ENCODE measurements at places on chromosomes 5 and 9.
A peak's percentile ranks its signal among the peaks of the same experiment; 100 is the strongest.

GRCh38 chr9:113879318-113879717 is 3.2 kb downstream of the ZNF618 start:
- no peak for DNase-seq

GRCh38 chr5:119948162-119948561 is 318.8 kb downstream of the FAM170A start:
- no peak for DNase-seq

- peak; percentile 6 for DNase-seq
Observed at GRCh38 chr9:95649801-95650213, 133.0 kb upstream of the PTCH1 start.

DNA sequence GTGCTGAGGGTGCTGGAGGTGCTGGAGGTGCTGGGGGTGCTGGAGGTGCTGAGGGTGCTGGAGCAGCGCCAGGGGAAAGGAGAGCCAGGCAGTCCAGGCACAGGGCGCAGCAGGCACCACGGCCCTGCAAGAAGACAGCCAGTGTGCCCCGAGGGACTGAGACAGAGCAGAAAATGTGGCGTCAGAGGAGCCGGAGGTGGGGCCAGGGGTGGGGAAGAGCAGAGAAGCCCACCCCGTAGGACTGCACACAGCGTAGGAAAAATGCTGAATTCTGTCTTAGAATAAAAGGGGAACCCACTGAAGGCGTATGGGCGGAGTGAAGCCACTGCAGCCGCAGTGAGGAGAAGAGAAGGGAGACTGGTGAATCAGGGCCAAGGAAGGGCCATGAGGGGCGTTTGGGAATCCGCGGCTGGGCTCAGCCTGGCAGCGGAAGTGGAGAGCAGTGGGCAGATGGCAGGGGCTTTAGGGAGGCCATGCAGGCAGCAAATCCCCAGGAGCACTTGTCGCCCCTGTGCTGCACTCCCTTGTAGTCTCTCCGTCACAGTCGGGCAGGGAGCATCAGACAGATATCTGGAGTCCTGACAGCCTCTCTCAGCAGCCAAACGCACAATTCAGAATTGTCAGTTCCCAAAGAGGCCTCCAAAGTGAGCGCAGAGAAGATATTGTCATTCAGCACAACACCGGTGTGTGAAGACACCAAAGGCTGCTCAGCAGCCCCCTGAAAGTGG is 35.9 kb upstream of the LECT2 start:
- DNase-seq: no peak

DNA sequence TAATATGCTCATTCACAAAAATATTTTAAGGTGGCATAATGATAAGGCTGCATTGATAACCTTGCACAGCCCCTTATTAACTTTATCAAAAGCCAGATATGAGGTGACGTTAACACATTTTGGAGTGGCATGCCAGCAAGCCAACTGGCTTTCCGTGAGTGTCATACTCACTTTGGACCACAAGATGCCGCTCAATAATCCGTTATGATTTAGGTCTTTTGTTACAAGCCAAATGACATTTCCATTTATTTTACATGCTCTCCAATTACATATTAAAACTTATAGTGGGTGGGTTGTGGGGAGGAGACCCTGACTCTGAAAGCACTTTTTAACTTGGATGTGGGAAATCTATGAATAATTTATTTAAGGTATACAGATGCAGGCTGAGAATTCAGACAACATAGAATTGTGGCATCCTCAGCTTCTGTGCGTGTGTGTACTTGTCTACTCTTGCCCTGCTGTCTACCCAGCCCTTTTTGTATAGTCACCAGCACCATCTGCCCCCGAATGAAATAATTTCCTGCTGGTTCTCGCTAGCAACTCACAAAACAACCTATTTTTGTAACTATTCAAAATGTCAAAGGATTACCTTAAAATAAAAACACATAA is 305.1 kb downstream of the PSAT1 start:
- peak; percentile 76 for DNase-seq

GRCh38 chr9:105357937-105358336 is 89.9 kb upstream of the FSD1L start:
- no peak for DNase-seq

DNA sequence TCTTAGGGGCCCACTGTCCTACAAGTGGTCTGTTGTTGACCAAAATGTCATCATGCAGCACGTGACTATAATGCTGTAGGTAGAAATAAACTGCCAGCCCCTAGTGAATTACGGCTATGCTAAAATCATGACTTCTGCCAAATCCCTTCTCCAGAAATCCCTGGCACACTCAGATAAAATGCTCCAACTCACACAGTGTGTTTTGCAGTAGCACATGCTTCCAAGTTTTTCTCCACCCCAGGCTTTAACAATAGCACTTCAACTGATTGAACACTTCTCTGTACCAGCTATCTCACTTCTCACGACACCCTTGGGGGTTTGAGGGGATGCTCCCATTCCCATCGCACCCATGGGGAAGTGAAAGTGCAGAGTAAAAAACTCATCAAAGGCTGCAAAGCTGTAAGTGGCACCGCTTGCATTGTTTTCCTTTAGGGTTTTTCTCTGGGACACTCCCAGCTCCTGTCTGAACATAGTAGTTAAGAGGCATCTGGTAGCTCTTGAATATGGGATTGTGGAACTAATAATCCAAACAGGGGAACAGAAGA is 151.0 kb upstream of the SLC24A2 start:
- no peak for DNase-seq

DNA sequence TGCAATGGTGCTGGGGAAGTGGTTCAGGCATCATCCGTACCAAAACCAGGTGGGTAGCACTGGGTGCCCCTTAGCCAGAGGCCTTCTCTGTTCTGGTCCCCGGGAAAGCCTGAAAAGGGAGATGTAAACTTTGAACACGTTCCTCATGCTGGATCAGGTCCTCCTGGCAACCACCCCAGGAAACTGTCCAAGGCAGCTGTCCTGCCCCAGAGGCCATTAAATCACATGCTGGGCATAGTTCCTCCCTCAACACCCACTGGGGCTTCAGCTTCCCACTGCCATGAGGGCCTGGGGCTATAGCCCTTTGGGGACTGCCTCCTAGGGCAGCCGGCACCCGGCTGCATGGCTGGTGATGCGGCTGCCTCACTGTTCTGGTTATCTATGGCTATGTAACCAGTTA is 228.9 kb upstream of the MVB12B start:
- DNase-seq: no peak

DNA sequence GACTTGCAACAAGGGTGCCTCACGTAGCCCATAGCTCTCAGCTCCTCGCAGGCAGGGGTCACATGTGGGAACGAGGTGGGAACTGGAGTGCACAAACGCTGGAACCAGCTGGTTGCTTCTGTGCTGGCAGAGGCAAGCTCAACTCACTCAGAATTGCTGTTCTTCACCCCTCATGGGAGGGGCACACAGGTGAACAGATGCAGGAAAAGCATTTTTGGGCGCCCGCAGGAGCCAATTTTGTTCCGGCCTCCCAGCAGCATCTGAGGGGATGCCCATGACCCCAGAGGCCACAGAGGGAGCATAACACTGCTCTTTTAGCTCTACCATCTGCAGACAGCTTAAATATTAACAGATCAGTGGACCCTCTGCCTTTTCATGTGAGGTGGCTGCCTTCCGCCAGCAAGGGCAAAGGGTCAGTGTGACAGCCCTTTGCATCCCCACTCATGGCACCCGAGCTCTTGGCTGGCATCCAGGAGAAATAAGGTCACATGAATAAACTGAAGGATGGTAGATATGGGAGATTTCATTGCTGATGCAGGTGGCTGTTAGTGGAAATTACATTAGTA is 196.2 kb downstream of the SLCO4C1 start:
- no peak for DNase-seq

GRCh38 chr5:169424279-169424655 is 123.3 kb upstream of the SLIT3 start:
- no peak for DNase-seq

DNA sequence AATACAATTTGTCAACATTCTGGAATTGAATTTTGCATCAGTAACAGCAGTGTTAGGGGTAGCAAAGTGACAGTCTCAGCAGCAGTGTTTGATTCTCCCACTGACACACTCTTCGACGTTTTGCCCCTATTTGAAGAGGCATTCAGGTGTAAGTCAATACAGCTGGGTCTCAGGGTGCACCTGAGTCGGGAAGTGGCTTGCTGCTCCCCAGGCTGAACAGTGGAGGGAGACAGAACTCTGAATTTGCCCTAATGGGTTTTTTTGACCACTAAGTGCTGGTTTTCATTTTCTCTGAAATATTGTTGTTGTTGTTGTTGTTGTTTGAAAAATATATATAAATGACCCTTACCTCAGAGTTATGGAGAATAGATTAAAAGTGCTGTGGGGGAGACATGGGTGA is 223.2 kb downstream of the TLR4 start:
- no peak for DNase-seq

DNA sequence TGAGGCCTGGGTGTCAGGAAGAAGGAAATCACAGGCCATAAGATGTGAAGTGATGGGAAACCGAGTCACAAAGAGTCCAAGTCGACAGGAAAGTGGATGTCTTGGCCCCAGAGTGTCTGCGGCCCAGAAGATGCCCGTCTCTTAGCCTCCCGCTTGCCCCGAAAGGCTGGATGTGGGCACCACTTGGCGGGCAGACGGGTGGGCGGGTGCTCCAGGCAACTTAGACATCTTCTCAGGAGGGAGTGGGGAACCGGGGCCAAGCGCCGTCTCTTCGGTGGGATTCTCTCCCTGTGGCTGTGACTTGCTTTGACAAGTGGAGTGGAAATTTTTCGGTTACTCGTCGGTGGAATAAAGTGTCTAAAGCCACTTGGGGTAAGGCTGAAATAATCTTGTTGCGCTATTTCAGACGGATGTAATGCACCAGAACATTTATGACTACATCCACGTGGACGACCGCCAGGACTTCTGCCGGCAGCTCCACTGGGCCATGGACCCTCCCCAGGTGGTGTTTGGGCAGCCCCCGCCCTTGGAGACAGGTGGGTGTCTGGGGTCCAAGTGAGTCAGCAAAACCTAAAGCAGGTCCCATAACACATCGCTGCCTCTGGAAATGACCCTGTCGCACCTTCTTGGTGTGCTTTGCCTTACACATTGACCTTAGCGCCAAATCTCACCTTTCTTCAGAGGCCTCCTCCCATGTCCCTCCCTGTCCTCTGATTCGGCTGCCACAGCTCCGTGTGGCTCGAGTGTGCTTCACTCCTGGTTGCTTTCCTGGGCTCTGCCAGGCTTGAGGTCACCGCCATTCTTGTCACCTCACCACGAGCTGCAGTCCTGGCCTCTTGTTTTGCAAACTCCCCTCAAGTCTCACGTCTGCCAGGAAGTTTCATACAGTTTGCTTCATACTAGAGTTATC is 20.4 kb upstream of the EXOC3 start:
- DNase-seq: no peak

- DNase-seq: no peak
Observed at GRCh38 chr5:74546796-74547195, 93.7 kb downstream of the ENC1 start.

- DNase-seq: no peak
Observed at GRCh38 chr5:151233616-151234085, 9.8 kb upstream of the CCDC69 start.

DNA sequence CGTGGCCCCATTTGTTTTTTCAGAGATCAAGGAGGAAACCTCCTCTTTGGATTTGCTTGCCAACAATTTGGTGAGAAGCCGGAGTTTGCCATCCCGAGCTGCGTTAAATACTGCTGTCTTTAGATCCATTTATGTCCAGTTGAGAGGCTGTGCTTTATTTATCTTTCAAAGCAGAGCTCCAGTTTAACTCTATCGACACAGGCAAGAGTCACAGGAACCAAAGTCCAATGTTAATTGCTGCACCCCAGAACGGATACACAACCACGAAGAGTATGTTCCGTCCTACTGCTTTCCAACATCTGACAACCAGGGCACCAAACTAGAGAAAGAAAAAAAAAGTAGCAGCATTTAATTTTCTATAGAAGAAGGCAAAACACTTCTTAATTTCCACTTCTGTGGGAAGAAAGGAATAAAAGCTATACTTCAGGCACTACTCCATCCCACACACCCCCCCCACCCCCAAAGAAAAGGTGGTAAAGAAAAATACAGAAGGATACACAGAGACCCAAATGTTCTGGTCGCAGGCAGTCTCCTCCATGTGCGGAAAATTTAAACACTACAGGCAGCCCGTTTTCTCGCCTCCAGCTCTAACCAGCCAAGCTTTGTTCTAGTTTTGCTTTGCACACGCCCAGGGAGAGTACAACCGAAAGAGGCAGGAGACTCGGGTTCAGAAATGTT is 1.1 kb downstream of the FEM1C start:
- DNase-seq: peak; percentile 31

DNA sequence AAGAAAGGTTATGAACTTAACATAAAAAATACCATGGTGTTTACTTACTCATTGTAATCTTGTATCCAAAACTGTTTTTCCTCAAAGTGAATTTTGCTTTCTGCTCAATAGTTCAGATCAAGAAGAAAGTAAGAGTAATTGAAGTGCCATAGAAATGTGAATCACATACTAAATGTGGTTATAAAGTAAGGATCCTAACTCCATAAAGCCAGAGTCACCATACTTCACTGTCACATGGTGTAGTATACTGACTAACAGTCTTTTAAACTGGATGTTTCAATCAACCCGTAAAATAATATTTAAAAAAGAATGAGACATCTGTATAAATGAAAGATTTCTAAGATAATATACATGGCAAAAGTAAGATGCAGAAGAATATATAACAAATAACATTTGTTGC is 72.1 kb downstream of the NIPBL start:
- no peak for DNase-seq

DNA sequence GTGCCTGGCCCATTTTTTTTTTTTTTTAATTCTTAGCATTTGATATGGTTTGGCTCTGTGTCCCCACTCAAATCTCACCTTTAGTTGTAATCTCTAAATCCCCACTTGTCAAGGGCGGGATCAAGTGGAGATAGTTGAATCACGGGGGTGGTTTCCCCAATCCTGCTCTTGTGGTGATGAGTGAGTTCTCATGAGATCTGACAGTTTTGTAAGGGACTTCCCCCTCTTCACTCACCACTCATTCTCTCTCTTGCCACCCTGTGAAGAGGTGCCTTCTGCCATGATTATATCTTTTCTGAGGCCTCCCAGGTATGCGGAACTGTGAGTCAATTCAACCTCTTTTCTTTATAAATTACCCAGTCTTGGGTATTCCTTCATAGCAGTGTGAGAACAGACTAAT is 27.2 kb downstream of the NDUFAF2 start:
- no peak for DNase-seq

Measured in dermis blood vessel endothelial cell (primary cell).